Activated CD4-positive, alpha-beta T cell treated with anti-CD3 and anti-CD28 coated beads, Interleukin-2, Interleukin-4, amounts not matched to agents 100 ng/mL and 50 ng/mL, durations not matched to agents 16 hours and 8 hours (primary cell): ENCODE measurements at places on chromosomes 3 and 15.
A peak's percentile ranks its signal among the peaks of the same experiment; 100 is the strongest.

- DNase-seq = peak; percentile 0
These were observed 353.3 kb upstream of the SUCLG2 start for GRCh38 chr3:68007621-68008226.

DNA sequence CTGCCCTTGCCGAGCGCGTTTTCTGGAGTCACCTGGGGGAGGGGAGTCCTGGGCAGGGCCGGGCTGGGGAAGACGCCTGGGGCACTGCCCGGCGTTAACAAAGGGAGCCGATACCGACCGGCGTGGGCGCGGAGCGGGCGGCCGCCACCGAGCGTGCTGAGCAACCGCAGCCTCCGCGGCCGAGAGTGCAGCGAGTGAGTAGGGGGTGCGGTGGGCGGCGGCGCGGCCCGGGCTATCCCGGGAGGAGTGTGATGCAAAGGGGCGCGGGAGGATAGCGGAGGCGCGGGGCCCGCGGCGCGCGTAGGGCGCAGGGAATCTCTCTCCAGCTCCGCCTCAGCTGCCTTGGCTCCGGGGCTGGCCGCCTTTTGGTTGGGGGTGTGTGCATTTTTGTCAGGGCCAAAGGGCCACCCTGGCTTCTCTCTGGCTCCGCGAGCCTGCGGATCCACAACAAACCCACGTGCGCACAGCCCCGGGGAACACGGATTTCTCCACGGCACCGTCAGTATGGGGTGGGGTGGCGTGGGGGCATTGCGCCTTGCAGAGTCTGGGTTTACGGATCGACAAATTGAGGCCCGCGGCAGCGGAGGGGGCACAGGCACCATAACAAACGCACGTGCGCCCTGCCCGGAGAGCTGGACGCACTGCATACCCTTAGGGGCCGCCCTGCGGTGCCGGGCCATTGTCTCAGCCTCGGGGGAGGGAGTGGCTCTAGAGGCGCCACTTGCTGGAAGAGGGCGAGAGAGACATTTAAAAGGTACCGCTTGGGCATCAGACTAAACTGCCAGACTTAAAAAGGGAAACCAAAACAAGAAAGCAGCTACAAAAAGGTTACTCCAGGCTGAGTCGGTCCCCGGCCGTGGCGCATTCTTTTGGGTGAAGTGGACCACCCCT is 560 bp downstream of the ST6GAL1 start:
- peak; percentile 79 for DNase-seq

DNA sequence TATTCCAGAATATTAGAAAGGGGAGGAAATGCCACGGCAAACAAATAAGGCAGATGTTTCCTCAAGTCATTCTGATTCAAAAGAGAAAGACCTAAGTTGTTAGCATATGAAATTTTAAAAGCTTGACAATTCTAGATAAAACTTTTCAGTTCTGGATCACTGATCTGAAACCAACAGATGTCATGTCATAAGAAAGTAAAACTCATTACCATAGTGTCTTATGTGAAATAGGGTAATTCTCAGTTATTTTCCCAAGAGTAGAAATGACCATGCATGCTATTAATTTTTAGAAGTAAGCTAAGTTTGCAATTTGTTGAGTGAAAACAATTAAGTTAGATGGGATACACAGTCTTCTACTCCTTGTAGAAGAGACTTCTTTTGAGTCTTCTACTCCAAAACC is 630.3 kb downstream of the NAALADL2 start:
- no peak for DNase-seq

- no peak for DNase-seq
These were observed 336.2 kb downstream of the EPHB1 start for GRCh38 chr3:135131290-135131689.
